ENCODE measurements at places on chromosomes 5 and 9.
A peak's percentile ranks its signal among the peaks of the same experiment; 100 is the strongest.

DNA sequence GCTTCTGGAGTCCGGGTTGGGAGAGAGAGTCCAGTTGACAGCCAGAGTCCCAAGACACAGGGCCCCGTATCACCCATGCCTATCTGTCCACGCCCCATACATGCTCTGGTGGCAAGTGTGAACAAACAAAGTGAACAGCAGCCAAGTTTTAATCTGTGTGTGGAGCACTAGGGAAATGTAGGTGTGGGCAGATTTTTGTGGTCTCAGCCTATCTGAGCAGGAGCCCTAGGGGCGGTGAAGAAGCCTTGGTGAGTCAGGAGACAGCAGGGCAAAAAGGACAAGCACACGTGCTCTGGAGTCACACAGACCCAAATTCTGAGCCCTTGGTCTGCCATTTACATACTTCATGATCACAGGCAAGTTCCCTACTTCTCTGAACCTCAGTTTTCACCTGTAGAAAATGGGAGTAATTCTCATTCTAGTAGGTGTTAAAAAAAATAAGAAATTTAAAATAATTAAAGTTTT is 23.2 kb downstream of the EGR1 start:
- DNase-seq = no peak

DNA sequence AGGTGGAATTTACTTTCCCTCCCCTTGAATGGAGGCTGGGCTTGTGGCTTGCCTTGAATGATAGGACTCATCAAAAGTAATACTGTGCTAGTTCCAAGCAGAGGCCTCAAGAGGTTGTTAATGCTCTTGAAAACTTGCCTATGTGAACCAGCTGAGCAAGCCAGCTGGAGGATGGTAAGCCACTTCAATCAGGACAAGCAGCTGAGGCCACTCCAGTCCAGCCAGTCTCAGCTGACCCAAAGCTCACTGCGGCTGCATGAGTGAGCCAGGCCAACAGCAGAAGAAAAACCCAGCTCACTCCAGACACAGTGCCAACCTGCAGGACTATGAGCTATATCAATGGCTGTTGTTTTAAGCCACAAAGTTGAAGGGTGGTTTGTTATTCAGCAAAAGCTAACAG is 182.8 kb downstream of the MCTP1 start:
- no peak for DNase-seq

GRCh38 chr5:122415030-122415800 is 103.2 kb downstream of the SNCAIP start:
- DNase-seq = peak; percentile 73

DNA sequence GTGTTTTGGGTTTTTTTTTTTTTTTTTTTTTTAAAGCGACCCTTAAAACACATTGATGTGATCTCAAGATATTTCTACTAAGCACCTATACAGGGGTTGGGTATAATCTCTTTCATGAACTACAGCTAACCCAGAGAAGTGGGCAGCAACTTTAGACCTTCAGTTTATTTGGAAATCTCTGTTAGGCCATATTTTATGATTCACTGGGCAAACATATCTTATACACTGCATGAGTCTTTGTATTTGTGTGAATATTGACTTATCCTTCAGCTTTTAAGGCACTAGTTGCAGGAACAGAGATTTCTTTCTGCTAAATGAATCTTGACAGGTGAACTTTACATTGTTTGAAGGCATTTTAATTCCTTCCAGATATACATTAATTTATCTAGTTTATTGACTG is 194.4 kb downstream of the ARRDC3 start:
- DNase-seq = no peak

DNA sequence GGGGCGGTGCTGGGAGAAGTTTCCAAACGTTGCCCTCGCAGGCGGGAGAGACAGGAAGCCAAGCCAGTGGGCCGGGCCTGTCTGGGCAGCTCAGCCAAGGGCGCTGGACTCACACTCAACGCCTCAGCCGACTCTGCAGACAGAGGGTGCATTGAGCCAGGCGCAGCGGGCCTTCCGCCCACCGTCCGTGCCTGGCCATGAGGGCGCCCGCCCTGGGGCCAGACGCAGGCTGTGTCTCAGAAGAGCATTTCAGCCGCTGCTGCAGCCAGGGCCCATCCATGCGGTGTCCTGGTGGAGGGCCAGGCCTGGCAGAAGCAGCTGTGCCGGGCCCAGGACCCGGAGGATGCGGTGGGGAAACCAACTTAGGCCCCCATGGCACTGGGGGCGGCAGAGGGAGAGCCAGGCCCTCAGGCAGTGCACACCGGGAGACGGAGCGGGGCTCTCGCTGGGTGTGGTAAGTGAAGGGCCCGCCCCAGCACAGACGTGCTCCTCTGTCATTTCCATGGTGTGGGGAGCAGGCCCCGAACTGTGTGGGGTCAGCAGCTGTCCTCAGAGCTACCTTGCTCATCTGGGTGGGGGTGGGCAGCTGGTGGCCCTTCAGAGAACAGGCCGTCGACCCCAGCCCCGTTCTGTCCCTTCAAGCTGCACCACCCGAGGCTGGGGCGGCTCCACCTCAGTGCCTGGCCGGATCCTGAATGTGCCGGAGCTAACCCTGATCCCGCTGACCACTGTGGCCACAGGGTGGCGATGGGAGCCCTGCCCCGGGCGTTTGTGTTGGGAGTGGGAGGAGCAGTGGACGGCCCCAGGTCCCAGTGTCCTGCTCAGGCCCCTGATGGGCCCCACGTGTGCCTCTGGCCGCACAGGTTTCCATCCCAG is 18.0 kb downstream of the DNLZ start:
- DNase-seq = peak; percentile 67

DNA sequence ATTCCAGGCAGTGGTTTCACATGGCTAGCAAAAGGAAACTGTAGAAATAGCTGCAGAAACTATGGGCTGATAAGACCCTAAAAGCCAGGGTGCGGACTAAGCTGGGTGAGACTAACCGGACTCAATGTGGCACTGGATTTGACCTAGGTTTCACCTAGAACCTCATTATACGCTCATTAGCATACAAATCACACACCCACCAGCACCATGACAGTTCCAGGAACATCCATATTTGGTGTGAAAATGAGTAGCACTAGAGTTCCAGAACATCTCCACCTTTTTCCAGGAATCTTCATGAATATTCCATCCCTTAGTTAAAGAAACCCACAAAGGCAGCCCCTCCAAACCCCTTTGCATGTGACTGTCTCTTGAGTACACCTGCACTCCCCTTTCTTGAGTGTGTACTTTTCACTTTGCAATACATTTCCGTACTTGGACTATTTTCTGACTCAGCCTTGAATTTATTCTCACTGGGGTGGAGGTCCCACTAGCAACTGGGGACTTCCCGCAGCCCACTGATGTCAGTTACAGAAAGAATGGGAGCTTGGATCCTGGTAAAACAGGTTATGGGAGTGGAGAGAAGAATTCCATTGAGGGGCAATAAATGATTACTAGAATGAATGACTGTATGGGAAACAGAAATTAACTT is 58.0 kb upstream of the SPATA31C2 start:
- no peak for DNase-seq

- no peak for DNase-seq
These were observed 121.0 kb downstream of the NREP start for GRCh38 chr5:111635916-111636570.
